Stimulated activated CD4-positive, alpha-beta T cell treated with anti-CD3 and anti-CD28 coated beads, TNF-alpha, amount 100 ng/mL, for 1 hour (primary cell): ENCODE measurements at places on chromosomes 2 and 18.

- DNase-seq = no peak
Measured at GRCh38 chr2:40434731-40435271, 17.1 kb downstream of the SLC8A1 start.

DNA sequence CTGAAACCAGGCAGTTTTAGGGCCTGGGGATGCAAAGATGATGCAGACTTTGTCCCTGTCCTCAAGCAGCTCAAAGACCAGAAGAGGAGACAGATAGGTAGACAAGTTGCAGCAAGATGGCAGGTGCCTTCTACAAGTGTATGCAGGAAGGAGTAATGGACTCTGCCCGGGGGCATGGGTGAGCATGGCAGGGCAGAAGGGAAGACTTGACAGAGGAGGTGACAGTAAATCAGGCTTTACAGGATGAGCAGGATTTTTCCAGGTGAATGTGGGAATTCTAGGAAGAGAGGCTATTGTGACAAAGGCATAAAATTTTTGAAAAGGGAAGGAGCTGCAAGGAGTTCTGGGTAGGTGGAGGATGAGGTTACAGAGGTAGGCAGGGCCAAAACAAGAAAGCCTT lies 4.7 kb downstream of the EFEMP1 start:
- no peak for DNase-seq

GRCh38 chr2:64491426-64491825 lies 32.7 kb upstream of the AFTPH start:
- no peak for DNase-seq

DNA sequence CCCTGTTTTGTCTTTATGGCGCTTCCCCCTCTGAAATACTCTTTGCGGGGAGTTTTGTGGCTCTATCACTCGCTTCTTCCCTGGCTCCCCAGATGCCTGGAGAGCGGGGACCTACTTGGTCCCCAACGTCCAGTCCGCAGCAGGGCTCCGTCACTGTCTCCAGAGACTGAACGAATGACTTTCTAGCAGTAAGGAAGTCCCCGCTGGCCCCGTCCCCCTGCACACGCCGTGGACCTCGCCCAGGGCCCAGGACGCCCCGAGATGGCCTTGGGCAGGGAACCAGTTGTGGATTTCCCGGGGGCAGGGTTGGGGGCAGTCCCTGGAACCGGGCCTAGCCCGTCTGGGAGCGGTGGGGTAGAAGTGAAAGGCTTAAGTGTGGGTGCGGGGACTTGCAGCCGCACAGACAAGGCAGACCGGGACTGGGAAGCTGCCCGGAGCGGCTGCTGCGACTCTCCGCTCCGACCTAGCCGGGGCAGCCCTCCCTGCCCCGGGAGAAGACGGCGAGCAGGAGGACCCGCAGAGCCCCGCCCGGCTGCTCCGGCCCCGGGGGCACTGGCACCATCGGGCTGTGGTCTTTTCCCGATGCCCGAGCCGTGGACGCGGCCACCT lies 821 bp upstream of the EPHA4 start:
- no peak for DNase-seq

GRCh38 chr18:79260023-79260422 lies 135.7 kb upstream of the NFATC1 start:
- DNase-seq = no peak

GRCh38 chr2:101986376-101986775 lies 5.4 kb upstream of the IL1R2 start:
- no peak for DNase-seq

DNA sequence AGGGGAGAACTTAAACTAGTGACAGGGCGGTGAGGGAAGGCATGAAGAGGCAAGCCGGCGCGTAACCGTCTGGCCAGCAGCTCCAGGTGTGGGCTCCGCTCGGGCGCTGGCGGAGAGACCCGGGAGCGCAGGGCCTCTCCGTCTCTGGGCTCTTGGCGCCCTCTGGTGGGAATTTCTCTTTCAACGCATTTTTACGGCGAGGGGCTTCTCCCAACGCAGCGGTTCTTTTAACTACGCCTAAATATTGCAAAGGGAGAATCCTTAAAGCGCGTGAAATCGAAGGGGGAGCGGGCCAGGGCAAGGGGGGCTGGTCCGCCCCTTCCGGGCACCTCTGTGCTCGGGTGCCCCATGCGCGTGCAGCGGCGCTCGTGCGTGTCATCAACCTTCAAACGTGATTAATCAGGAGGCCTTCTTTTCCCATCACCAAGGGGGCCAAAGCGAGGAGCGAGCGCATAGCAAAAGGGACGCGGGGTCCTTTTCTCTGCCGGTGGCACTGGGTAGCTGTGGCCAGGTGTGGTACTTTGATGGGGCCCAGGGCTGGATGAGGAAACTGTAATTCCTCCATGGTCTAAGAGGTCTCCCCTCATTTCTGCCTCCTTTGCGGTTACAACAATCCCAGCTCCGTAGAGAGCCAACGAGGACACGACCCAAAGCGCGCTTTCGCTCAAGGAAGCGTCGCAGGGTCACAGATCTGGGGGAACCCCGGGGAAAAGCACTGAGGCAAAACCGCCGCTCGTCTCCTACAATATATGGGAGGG lies 762 bp upstream of the GAD1 start:
- DNase-seq = no peak

DNA sequence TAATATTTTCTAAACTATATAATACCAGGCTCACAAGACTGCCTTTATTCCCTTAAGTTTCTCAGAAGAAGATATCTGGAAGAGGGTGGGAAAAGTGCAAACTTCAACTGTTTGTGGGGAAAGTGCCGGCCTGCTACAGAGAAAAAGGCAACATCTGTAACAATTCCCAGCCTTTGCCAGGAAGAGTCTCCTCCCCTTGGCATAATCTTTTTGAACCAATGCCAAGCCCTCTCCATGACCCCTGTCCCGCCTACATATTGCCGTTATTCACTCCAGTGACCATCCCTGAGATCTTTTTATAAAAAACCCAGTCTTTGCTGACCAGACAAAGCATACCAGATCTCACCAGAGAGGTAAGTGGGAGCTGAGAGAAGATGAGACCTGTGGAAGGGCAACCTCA lies at the start of gene REG3G:
REG3G (plus strand) TSS at position 282 of the 400 bp plus-strand sequence. CDS start 392 bp downstream, outside the sequence.
- DNase-seq = no peak
